ENCODE measurements at places on chromosomes 13 and 19.

- no peak for DNase-seq
These were observed 143.6 kb upstream of the SERP2 start for GRCh38 chr13:44230071-44230470.

DNA sequence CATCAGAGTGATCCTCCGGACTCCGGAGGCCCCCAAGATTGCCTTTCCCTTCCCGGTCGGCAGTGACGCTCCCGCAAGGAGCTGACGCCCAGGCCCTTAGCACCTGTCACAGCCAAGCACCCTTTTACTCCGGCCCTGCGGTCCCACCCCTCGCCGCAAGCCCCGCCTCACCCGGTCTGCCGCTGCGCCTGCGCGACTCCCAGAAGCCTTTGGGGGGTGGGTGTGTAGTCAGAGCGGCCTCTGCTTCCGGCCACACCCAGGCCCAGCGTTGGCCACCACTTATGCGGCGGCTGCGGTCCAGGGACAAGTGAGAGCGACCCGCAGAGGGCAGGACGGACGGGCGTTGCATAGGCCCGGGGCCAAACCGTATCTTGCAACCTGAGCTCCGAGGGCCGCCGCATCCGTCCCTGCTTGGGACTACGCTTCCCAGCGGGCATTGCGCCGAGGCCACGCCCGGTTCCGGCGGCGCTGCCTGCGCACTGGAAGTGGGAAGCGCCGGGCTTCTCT is 441 bp upstream of the ZFP28 start:
- DNase-seq, result peak; percentile 100

DNA sequence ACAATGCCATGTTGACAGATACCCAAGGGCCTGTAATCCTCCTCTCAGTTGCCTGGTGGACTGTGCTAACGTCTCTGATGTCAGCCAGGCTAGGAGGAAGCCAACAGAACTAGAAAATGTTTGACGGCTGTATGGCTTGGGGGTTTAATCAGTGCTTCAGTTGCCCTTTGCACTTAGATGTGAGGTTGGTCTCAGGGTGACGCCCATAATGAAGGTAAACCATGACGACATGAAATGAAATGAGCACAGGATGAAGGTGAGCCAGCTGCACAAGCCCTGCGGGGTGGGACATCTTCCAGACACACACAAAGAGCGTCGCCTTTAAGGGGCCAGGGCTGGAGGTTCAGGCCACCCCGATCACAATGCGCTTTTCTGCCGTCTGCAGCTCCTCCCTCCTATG is 127.2 kb downstream of the CRYL1 start:
- no peak for DNase-seq

GRCh38 chr13:108060111-108060510 is 155.2 kb downstream of the LIG4 start:
- DNase-seq, result no peak

GRCh38 chr13:97561182-97561581 is 127.2 kb downstream of the RAP2A start:
- no peak for DNase-seq

- DNase-seq, result no peak
These were observed 12.9 kb downstream of the NHLRC3 start for GRCh38 chr13:39051157-39051556.

DNA sequence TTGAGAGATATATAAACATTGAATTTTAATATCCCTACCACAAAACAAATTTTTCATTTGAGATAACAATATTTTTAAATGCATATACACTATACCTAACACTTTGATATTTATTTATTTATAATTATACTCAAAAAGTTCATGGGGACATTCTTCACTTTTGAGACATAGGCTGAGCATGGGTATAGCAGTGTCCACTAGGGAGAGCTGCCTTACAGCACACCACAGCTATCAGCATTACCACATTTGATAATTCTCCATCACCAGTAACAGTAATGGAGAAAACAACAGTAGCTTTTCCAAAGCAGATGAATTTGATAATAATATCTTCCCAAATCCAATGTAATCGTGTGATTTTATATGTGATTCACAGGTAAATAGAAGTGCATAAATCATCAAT is 626.1 kb downstream of the DACH1 start:
- no peak for DNase-seq

DNA sequence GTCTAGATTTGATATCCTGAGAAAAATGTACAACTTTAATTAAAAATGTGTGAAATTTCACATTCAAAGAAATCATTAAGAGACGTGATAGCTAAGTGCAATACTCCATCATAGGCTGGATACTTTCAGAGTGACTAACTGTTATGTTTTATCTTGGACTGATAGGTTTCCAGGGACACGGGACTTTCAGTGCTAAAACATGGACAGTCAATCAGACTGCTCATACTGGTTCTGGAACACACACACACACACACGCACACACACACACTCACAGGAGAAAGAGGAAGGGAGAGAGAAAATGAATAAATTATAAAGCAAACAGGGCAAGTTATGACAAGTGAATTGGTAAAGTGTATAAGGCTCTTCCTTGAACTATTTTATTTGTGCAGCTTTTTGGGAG is 955.9 kb downstream of the SLITRK5 start:
- no peak for DNase-seq

- DNase-seq, result no peak
These were observed 487.6 kb downstream of the GPC6 start for GRCh38 chr13:93714171-93714570.

DNA sequence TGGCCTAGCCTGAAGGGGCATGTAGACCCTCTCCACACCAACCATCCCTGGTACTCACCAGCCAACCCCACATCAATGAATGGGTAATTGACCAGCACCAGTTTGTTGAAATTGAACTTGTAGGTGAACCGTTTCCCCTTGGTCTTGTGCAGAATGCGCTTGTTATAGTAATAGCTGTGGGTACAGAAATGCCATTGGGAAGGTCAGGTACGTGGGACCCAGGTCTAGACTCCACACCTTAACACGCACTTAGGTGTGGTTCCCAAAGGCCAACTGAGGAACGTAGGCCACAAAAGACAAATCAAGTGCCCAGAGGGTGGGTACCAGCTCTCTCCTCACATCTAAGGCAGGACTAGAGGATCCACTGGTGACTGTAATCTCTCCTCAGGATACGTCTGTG is 5.2 kb downstream of the ERF start:
- DNase-seq, result no peak

DNA sequence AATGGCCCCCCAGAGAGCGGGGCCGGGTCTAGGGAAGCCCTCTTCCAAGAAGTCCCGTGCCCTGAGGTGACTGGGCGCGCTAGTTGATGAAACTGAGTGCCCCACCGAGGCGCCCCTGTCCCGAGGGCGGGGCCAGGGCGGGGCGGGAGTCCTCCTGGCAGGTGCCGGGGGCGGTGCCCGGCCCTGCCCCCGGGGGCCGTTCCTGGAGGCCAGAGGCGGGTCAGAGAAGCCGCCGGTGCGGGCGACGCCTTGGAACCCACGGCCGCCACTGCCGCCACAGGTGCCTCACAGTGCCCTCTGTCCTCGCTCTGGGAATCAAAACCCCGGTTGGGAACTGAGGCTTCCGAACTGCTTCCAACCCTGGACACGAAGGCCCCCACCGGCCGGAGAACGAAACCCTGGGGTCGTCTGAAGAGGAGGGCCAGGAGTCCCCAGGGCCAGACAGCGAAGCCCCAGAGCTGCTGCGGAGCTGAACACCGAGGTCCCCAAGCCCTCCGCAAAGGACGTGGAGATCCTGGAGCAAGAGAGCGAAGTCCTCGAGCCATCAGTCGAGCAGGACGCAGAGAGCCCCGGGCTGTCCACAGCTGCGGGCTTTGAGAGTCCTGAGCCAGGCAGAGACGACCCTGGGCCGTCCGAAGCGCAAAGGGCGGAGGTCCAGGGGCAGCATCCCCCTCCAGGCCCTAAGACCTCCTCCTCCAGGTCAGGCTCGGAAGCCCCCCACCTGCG is at the start of gene MISP3:
TSS of gene MISP3 (plus strand) at position 252 of the 726 bp plus-strand sequence. CDS start 524 bp downstream, outside the sequence.
- DNase-seq, result peak; percentile 83

- no peak for DNase-seq
These were observed 148.0 kb downstream of the PRR20E start for GRCh38 chr13:57314897-57315520.

DNA sequence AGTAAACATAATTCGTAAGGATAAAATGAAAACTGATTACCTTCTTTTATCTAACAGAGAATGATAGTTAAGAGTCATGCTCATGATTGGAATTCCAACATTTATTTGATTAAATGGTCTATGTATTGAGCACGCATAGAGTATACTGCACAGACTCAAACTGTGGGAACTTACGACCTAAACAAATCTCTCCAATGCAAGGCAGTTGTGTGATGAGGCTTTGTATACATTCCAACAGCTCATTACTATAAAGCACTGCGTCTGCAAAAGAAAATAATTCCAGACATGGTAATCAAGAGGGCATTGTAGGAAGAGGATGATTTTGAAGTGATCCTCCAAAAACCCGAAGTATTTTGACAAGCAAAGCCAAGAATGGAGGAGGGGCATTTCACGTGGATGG is 169.5 kb downstream of the NUFIP1 start:
- no peak for DNase-seq

- peak; percentile 80 for DNase-seq
These were observed 75.9 kb downstream of the ZIC5 start for GRCh38 chr13:99895444-99896368.

DNA sequence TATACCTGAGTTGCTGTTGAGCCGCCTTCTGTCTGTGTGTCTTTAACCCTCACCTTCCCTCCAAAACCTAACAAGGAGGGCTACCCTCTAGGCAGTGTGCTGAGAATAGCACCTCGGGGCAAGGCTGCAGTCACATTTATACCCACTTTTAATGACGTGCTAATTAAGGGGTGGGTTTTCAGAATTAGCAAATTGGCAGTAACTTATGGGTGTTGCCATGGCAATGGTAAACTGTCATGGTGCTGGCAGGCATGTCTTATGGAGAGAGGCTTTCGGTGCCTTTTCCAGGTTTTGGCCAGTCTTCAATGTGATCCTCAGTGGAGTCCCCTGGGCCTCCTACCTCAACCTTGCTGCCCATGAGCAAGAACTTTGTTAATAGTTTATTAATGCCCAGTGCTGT is 1.2 kb upstream of the PNMA8A start:
- DNase-seq, result no peak

- DNase-seq, result no peak
These were observed 989 bp downstream of the ZNF766 start for GRCh38 chr19:52270266-52270885.

GRCh38 chr19:30376826-30377425 is 4.7 kb downstream of the ZNF536 start:
- DNase-seq, result no peak

GRCh38 chr13:48431431-48431830 is 18.5 kb upstream of the LPAR6 start:
- DNase-seq, result no peak

DNA sequence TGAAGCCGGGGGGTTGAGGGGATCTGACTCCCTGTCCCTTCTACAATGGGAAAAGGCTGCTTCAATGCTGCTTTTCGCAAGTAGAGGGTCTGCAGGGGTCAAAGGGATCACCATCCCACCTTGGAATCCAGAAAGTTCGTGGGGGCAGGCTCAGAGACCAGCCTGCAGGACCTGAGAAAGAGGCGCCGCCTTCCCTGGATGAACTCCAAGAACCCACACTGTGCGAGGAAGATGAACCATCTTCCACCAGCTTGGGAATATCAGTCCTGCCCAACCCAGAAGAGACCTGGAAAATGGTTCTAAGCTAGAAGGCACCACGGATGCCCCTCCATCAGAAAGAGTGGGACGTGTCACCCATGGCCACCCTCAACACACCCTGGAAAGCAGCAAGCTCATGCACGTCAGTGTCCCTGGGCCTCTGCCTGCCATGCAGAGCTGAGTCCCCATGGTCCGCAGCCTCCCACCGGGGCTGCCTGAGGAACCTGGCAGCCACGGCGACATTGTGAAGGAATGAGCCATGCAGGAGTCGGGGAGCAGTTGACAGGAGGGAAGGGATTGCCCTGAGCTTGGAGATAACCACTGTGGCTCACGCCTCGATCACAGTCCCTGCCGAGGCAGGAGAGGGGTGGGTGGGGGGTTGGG is 14.6 kb downstream of the RAB3D start:
- DNase-seq, result no peak

DNA sequence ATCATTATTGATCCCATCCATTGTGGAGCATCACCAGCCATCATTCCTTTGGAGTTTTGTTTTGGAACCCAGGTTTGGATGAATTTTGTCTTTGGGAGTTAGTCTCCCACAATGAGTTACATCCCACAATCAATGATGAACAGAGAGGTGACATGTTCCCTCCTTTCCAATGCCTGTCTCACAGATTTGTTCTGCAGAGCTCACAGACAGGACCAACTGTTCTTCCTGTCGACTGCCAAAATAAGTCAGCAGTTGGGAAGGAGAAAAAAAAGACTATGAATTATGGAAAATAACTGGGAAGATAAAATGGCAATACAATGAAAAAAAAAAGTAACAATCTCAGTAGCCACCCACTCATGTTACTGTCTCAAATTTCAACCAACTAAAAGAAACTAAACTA is 489.1 kb downstream of the MYO16 start:
- DNase-seq, result no peak

DNA sequence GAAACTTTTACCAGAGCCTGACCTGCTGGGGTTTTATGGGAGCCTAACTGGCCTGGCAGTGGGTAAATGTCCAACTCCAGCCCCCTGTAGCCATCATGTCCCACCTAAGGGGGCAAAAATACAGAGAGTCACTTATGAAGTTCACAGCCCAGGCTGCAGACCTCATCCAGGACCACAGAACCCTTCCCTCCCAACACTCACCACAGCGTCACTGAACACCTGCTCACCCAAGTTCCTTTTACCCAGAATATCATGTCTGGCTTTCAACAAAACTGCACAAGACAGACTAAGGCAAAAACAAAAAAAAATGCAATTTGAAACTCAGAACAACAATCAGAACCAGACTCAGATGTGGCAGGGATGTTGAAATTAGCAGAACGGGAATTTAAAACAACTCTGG is 6.4 kb downstream of the CEACAM3 start:
- DNase-seq, result no peak

DNA sequence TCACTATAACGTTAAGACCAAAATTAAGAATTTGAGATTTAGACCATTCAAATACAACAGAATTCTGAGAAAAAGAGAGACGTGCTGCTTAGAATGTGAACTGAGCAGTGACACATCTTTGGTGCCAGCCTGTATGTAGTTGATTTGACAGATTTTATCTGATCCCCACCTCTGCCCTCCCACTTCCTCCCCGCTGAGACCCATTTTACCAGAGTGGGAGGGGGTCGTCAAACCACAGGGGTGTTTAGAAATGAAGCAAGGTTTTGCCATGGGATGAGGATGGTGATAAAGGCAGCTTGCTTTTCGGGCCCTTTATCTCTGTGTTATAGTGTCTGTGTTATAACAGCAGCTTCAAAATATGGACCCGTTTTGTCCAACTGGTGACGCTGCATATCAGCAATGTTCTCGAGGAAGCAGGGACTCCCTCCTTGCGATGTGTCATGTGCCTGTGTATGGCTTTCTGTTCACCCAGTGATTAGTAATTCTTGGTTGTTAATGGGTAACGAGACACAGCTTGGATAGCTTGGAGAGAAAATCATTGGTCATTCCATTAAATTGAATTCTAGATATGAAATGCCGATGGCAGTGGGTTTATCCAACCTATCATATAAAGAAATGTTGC is 125.0 kb downstream of the HS6ST3 start:
- no peak for DNase-seq

- no peak for DNase-seq
These were observed 358.9 kb downstream of the ITGBL1 start for GRCh38 chr13:101811284-101811839.

GRCh38 chr19:10797541-10798256 is 38.3 kb downstream of the TMED1 start:
- DNase-seq, result no peak
